ENCODE measurements at places on chromosomes 5 and 9. TPM values are rescaled to one million over a fixed set of nuclear protein-coding genes. Genes with fewer than 3 reads are reported as not detected.

The ZNF782 gene
- total RNA-seq: 5.3 TPM

The ARHGEF28 gene
- 44.1 TPM for total RNA-seq

- no peak for DNase-seq
These were observed 28.1 kb downstream of the SLC22A4 start for GRCh38 chr5:132322266-132322665.

DNA sequence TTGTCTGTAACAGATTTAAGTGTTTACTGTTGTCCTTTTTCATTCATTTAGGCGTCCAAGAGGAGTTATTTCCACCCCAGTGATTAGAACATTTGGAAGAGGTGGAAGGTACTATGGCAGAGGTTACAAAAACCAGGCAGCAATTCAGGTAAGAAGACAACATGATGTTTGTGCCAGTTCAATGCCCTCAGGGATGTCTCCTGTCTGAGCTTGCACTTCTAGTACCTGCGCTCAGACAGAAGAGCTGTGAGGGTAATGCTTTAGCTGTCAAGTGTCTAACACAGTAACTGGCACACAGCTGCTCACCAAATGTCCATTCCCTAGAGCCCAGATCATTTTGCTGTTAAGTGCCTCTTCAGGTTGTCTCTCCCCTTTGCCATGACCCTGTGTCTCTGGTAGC lies 14.2 kb upstream of the PHF2 start:
- no peak for DNase-seq

DNA sequence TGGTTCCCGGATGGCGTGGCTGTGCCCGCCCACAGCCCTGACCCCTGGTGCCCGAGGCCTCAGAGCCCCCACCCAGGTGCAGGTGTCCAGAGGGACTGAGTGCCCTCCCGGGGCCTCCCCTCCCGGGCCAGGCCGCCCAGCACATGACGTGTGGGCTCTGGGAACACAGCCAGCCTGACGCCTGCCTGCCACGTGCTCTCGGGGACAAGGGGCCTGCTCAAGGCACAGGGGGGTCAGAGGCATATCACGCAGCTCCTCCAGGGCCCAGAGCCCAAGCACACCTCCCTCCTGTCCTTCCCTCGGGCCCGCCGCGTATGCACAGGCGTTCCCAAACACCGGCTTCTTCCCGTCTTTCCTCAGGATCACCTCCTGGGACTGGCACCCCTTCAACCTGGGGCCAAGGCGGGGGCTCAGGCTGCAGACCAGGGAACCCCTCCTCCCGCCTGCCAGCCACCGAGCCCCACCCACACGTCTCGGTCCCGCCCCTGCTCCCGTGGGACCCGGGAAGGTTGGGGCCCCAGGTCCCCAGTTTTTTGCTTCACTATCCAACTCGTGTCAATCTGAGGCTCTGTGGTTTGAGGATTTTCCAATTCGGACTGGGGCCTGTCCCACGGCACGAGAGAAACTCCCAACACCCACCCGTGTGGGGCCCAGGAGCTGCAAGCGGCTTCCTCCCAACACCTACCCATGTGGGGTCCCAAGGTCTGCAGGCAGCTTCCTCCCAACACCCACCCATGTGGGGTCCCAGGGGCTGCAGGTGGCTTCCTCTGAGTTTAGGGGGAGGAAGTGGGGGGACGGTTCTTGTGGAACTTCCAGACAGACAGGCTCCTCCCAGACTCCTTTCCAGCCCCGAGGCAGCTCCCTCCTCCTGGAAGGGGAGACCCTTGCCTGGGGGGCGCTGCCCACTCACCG lies 1.5 kb downstream of the LCN10 start:
- DNase-seq: no peak

GRCh38 chr5:76960004-76960625 lies 7.3 kb downstream of the CRHBP start:
- no peak for DNase-seq
